ENCODE measurements at places on chromosomes 5 and 9.

DNA sequence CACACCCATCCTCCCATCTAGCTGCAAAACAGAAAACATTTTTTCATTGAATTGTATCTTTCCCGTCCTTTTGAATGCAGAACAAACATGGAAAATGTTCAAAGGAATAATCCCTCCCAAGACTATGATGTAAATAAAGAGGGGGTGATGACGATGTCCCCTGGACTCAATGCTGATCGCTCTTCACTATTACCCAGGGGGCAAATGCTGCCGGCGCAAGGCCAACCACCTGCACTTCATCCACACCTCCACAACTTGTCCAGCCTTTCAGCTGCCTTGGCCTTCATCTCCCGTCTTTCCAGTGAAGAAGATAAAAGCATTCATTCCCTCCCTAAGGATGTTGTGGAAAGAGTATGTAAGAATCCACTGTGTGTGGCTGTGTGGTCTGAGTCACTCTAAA lies 240.3 kb downstream of the AGTPBP1 start:
- no peak for DNase-seq

GRCh38 chr9:134533850-134534588 lies 107.6 kb upstream of the COL5A1 start:
- DNase-seq: no peak

GRCh38 chr5:78467752-78468357 lies 107.4 kb downstream of the SCAMP1 start:
- peak; percentile 16 for DNase-seq

DNA sequence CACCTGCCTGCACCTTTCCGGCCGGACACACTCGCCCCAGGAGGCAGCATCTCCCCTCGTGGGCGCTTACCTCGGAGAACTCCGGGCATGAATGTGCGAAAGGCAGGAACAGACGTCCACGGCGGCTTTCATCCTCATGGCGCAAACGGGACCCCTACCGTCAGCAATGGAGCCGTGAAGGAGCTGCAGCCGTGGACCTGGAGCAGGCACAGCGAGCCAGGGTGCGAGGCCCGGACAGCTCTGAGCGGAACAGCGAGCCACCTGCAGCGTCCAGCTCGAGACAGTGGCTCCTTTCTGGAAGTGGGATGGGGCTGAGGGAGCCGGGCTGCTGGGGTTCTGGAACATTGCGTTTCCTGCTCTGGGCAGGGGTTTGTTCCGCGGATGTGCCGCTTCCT lies 7.8 kb upstream of the SLC6A19 start:
- no peak for DNase-seq

DNA sequence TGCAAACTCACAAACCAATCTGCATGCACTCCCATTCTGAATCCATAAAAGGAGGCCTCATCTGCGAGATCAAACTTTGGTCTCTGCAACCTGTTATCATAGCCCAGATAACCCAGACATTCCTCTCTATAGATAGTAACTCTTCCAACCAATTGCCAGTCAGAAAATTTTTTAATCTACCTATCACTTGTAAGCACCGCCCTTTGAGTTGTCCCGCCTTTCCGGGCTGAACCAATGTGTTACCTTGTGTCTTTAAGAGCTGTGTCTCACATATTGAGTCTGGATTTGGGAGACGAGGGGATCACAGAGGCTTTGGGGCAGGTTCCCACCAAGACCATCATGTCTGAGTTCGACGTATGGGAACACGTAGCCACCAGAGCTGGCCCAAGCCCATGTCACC lies 91.1 kb upstream of the PPP1R26 start:
- no peak for DNase-seq

GRCh38 chr5:56406838-56407237 lies 173.7 kb upstream of the ANKRD55 start:
- DNase-seq: no peak

Measured in hepatic stellate cell (primary cell).